ENCODE measurements at places on chromosomes 1 and 21.

DNA sequence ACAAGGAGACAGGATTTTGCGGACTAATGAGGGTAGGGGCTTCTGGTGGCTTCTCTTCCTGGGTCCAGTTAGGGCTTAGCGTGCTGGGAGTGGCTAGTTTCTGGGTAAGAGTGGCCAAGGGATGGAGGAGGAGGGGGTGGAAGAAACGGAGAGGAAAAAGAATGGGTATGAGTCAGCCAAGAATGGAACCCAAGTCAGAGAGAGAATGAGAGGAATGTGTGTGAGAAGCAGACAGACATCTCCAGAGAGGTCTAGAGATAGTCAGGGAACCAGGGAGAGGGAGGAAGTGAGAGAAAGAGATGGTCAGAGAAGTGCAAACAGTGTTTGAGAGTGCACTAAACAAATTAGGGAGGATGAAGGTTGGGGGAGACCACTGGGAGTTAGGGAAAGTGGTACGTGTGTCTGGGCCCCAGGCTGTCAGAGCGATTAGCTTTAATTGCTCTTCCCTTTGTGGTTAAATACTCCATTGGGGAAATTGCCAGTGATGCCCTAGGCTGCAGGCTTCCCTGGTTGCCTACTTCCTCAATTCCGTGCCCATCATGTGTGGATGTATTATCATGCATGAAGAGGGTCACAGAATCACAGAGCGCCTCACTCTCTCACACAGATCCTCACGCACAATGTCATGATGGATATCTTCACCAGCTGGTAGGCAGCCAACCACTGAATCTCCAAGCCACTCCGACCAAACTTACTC, 1.4 kb downstream of the PEA15 start:
- DNase-seq: no peak

DNA sequence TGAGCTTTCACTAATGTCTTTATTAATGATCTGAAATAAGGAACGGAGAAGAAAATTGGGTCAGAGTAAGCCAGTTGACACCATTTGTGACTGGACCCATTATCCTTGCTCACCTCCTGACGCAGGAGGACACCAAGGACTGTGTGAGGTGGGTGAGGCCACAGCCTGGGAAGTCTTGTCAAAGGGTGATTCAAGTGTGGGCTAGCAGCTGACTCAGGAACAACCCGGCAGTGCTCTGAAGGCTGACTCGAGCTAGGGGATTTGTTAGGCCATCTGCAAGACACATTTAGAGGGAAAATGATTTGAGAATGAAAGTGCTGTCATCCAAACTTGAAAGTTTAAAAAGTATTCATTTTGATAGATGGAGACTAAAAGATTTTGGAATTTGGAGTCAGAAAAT, 21.2 kb downstream of the PRRX1 start:
- DNase-seq: no peak

GRCh38 chr1:220789532-220790147, 2.9 kb downstream of the MTARC1 start:
- no peak for DNase-seq

DNA sequence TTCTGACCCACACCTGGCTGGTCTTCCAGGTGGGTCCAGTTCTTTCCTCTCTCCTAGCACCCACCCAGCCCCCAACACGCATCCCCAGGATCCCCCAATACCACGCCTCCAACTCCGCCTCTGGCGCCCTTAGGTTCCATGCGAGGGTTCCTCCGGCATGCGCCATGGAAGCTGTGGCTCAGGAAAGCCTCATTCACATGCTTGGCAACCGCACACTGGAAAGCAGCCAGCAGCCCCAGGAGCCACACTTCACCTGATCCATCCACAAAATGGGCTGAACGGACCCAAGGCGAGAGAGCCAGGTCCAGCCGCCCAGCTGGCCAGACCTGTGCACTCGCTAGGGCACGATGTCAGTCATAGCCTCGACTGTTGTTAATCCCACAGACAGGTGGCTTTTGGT, 161.2 kb downstream of the PSMG1 start:
- no peak for DNase-seq

GRCh38 chr1:160773093-160773492, 22.9 kb upstream of the LY9 start:
- no peak for DNase-seq
